ENCODE measurements at places on chromosomes 6 and 20.

DNA sequence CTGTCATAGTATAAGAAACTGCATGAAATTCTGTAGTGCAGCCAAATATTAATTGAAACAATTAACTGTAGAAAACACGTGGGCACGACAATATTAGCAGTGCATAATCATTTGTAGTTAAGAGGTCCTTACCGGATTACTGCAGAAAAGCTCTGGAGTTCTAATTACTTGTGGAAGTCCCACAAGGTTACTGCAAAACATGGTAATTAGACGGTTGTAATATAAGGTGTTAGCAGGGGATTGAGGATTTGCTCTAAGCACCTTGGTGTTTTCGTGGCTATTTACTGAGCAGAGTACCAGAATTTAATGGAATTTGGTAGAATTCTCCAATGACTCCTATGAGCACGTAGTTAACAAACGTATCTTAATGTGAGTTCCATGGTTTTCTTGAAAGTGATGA lies 473.6 kb upstream of the AGPAT4 start:
- no peak for DNase-seq

DNA sequence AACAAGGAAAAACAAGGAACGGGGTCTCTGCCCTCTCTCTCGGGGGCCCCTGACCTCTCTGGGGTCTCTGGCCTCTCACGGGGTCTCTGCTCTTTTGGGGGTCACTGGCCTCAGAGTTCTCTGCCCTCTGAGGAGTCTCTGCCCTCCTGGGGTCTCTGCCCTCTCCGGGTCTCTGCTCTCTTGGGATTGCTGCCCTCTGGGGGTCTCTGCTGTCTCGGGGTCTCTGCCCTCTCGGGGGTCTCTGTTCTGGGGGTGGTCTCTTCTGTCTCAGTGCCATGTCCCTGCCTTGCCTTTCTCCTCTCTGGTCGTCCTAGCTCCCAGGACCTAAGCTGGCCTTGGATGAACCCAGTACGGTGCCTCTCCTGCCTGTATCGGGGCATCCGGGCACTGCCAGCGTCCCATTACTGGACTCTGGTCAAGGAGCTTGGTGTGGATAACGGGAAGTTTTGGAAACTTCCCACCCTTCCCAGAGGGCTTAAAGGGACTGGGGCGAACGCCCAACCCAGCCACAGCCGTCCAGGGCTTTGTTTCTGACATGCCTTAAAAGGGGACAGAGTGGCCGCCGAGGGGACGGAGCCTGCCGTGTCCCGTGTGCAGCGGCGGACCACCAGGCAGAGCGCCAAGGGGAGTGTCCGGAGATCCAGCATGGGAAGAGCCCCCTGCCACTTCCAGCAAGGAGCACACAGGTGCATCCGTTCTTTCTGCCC lies 24.7 kb upstream of the MRGBP start:
- DNase-seq: no peak

DNA sequence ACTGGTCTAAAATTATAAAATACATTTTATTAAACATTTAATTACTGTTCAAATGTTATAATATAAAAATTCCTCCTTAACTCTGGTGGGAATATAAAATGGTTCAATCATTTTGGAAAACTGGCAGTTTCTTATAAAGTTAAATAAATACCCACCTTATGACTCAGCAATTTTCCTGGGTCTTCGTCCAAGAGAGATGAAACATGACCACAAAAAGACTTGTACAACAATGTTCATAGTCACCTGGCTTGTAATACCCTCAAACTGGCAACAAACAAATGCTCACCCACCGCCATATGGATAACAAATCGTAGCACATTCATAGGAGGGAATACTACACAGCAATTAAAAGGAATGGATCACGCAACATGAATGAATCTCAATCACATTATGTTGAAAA lies 66.0 kb upstream of the RIN2 start:
- DNase-seq: no peak

- DNase-seq: no peak
These were observed 17.9 kb upstream of the ARMC12 start for GRCh38 chr6:35718911-35719381.

DNA sequence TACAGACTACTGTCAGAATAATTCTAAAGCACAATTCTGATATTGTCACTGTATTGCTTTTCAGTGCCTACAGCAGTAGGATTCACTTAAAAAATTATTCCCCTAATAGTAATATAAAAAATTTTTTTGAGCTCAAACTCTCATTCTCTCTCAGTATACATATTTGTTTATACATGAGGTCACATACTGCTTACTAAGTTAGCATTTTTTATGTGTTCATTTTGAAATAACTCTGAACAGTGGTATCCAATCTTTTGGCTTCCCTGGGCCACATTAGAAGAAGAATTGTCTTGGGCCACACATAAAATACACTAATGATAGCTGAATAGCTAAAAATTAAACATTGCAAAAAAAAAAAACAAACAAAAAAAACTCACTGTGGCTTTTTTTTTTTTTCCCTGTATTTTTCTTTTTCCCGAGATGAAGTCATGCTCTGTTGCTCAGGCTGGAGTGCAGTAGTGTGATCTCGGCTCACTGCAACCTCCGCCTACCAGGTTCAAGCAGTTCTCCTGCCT lies 38.6 kb downstream of the ASXL1 start:
- no peak for DNase-seq

DNA sequence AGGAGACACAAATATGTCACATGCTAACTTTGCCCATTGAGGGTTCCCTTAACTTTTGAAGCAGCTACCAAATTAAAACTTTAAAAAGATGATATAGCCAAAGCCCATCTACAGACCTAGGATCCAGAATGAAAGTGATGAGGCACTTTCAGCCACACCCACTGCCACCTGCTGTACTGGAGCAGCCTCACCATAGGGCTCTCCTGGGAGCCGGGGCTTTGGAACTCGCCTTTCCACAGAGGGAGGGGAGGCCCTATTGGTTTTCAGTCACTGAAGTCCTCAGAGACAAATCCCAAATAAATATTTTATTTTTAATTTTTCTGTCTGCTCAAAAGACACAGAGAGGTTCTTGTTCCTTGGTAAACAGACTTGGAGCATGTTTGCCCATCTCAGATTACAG lies 238.1 kb upstream of the TAB2 start:
- DNase-seq: no peak

- DNase-seq: no peak
These were observed 253.4 kb downstream of the PRL start for GRCh38 chr6:22043284-22043962.

GRCh38 chr6:42197555-42198362 lies 3.0 kb upstream of the GUCA1B start:
- no peak for DNase-seq

DNA sequence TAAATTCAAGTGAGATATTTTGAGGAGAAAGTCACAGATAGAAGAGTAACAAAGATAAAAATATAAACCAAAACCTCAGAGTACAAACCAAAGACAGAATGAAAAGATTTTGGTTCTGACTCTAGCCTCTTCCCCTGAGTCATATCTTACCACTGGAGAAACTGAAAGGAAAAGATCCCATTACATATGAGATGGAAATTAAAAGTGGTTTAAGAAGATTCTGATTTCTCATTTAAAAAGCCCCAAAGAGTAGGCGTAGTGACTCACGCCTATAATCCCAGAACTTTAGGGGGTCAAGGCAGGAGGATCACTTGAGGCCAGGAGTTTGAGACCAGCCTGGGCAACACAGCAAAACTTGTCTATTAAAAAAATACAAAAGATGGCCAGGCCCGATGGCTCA lies 30.6 kb downstream of the SPINT4 start:
- no peak for DNase-seq

DNA sequence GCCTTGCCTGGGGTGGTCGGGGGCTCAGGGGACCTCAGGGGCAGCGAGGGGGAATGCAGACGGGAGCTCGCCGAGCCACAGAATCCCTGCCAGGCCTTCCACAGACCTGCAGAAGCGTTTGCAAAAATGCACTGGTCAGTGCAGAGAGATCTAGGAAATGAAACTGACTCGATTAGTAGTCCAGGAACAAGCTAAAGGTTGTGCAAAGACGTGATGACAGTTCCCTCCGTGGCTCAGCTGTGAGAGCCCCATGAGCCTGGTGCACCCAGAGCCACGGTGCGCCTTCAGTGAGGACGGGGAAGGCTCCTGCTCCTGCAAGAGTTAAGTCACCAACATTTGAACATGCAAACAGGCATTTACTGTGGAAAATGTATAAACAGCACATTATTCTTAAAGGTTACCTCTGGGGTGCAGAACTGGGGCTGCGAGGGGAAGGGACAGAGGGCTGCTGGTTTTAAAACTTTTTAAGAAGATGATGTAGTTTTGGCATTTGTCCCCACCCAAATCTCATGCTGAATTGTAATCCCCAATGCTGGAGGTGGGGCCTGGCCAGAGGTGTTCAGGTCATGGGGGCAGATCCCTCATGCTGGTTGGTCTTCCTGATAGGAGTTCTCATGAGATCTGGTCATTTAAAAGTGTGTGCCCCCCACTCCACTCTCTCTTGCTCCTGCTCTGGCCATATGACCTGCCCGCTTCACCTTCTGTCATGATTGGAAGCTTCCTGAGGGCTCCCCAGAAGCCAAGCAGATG lies 147.3 kb downstream of the DLL1 start:
- DNase-seq: no peak
